ENCODE measurements at places on chromosomes 2 and 18. TPM values are rescaled to one million over a fixed set of nuclear protein-coding genes. Genes with fewer than 3 reads are reported as not detected.

DNA sequence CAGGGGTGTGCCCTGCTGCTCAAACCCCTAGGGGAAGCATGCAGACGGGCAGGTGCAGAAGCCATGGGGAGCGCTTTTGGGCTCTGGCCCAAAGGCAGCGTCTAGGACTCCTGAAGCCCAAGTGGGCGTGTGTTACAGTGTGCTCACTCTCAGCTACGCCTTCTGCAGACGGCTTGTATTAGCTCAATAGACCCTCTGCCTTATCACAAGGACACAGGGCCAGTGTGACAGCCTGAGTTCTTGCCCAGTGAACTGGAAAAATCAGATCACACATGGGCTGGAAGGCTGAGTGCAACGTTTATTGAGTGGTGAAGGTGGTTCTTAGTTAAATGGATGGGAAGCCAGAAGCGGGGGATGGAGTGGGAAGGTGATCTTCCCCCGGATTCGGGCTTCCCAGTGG lies 210.9 kb downstream of the CDH20 start:
- H3K27ac ChIP-seq = no peak overlapping the region
- no peaks in the 10 kb centered on the region for H3K27me3 ChIP-seq
- DNase-seq = no peak

Gene SLC35F6
- 26.8 TPM for total RNA-seq

Gene NT5DC4
- total RNA-seq = not detected

GRCh38 chr2:1454346-1454745 lies 41.1 kb downstream of the TPO start:
- no peaks in the 10 kb centered on the region for H3K27me3 ChIP-seq
- no peaks in the 10 kb centered on the region for H3K36me3 ChIP-seq
- no peak overlapping the region for H3K4me3 ChIP-seq
- no peak for DNase-seq

DNA sequence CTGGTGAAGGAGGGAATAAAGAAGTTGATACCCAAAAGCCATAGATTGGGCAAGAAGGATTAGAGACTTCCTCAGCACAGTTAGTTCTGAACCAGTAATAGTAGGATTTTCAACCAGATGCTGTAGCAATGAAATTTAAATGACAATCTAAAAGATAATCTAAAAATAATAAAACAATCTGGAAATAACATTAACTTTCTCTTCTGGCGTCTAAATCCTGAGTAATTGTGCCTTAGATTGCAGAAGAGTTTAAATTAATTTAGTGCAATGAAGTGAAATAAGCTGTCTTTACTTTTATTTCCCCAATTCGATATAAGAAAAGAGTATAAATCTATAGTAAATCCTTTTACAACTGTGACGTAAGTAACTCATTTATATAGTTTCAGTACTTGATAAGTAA lies 186.8 kb upstream of the DOK6 start:
- no peaks in the 10 kb centered on the region for H3K36me3 ChIP-seq
- no peaks in the 10 kb centered on the region for H3K27me3 ChIP-seq
- no peak overlapping the region for H3K4me3 ChIP-seq
- DNase-seq = no peak
- no peak overlapping the region for H3K27ac ChIP-seq

Gene RIT2
- not detected for total RNA-seq

Gene APOB
- 2.5 TPM for total RNA-seq

Gene PROKR1
- not detected for total RNA-seq

DNA sequence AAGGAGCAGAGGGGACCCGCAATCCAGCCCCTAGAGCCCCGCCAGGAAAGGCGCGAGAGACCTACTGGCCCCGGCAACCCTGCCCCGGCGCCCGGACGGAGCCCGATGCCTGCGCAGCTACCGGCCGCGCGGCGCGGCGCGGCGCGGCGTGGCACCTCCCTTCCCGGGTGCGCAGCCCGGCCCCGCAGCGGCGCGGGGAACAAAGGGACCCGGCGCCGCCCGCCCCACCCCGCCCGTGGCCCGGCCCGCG lies 307 bp downstream of the CDH2 start:
- no peaks in the 10 kb centered on the region for H3K27me3 ChIP-seq
- H3K4me3 ChIP-seq = peak overlapping the region; percentile 39
- no peak overlapping the region for H3K27ac ChIP-seq
- no peak for DNase-seq
- peaks cover 4% of the 10 kb centered on the region for H3K4me1 ChIP-seq
- H3K36me3 ChIP-seq = no peaks in the 10 kb centered on the region

Gene GALNT3
- 8.9 TPM for total RNA-seq

Gene ALPG
- not detected for total RNA-seq

- H3K4me1 ChIP-seq = no peaks in the 10 kb centered on the region
- H3K36me3 ChIP-seq = no peaks in the 10 kb centered on the region
- peak overlapping the region; percentile 60 for H3K4me3 ChIP-seq
- peak; percentile 67 for DNase-seq
Observed at GRCh38 chr18:5238371-5238976, 41.4 kb upstream of the AKAIN1 start.

- no peaks in the 10 kb centered on the region for H3K27me3 ChIP-seq
- H3K27ac ChIP-seq = no peak overlapping the region
- H3K4me1 ChIP-seq = no peaks in the 10 kb centered on the region
- no peak overlapping the region for H3K4me3 ChIP-seq
Observed at GRCh38 chr2:9045595-9045994, 42.1 kb upstream of the MBOAT2 start.

GRCh38 chr2:55159037-55159651 lies 72.9 kb downstream of the CLHC1 start:
- peaks cover 23% of the 10 kb centered on the region for H3K4me1 ChIP-seq
- no peaks in the 10 kb centered on the region for H3K36me3 ChIP-seq
- no peak overlapping the region for H3K27ac ChIP-seq
- no peak overlapping the region for H3K4me3 ChIP-seq

DNA sequence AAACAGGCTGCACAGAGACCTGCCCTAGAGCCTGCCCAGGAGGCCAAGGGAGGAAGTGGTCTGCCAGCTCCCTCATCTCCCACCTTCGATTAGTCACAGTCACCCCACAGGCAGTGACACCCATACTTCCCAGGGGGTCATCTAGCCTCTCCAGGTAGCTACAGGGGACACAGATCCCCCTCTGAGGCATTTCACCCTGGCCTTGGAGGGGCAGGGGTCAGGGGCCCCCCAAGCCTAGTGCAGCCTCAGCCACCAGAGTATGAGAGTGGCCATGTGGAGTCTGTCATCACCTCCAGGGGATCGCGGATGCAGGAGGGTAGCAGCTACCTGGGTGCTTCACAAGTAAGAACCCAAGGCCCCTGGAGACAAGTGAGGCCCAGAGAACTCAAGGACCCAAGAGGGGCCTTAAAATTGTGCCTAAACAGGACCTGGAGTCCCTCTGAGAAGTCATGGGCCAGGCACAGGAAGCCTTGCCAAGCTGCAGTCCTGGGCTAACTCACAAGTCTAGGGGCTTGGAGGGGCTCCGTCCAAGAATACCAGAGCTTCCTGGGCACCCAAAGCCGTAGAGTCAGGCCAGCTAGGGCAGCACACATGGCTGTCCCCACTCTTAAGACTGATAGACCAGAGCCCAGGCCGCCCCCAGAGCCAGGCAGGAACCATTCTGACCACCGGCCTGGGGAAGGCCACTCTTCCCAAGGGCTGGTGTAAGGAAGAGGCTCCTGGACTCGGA lies 354.3 kb upstream of the ID2 start:
- DNase-seq = no peak
- no peaks in the 10 kb centered on the region for H3K27me3 ChIP-seq
- H3K27ac ChIP-seq = no peak overlapping the region
- no peak overlapping the region for H3K4me3 ChIP-seq
- no peaks in the 10 kb centered on the region for H3K4me1 ChIP-seq

Gene FAM228A
- 1.2 TPM for total RNA-seq

DNA sequence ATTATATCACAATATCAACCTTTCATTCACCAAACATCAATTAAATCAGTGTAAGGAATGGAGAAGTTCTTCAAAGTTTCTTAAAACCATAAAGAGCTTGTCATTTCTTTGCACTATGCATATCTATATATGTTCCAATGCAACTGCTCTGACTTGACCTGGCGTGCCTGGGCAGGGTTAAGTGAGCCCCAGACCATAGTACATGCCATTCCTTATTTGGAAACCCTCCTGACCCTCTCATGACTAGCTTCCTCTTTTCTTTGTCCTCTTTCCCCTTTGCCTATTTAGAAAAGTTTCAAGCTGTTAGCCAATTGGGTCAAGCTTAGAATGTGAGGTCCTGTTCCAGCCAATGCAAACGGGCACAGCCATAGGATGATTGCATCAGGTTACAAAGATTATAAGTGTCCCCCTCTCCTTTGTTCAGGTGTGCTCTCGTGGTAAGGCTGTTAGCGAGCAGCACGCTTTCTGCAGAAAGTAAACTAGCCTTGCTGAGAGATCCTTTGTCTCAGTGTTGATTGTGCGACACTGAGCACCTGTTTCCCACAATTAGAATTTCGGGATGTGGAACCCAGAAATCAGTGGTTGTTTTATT lies 78.2 kb upstream of the UXS1 start:
- no peak overlapping the region for H3K4me3 ChIP-seq
- DNase-seq = no peak
- H3K27me3 ChIP-seq = no peaks in the 10 kb centered on the region
- no peak overlapping the region for H3K27ac ChIP-seq

GRCh38 chr2:142041996-142042395 lies 88.8 kb downstream of the LRP1B start:
- no peak overlapping the region for H3K4me3 ChIP-seq
- H3K36me3 ChIP-seq = no peaks in the 10 kb centered on the region
- no peak for DNase-seq
- no peak overlapping the region for H3K27ac ChIP-seq

Gene CD302
- total RNA-seq = 40.3 TPM

DNA sequence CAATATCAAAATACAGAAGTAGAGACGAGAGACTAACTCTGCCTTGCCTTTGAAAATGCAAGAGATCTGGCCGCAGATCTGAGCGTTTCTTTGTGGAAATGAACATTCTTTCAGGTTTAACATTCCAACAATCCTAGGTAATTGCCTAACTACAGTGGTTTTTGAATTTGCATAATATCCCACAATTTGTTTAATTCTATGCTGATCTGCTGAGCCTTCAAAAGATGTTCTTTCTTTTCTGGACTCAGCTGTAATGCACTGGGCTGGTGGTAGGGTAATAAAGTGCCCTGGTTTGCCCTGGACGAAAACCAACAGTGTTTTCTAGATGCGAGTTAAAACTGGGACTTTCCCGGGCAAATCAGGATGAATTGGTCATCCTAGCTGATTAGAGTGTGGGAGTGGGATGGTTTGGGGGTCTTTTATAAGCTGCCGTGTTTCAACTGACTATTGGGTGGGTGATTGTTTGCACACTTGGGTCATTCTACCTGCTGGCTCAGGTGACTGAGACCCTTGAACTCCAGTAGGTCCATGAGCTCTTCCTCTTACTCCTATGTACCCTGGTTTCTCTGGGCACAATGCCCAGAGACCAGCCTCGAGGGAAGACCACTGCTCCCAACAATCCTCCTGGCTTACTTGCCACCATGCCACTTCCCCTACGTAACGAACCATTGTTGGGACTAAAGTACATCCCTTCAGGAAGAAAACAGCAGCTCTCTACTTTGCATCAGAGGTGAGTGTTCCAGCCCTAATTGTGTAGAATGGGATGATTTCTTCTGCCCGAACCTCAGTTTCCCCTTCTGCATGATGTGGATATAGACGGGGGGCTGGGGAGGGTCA lies 3.4 kb upstream of the PAX8 start:
- H3K4me3 ChIP-seq = no peak overlapping the region
- peaks cover 4% of the 10 kb centered on the region for H3K4me1 ChIP-seq
- no peaks in the 10 kb centered on the region for H3K36me3 ChIP-seq
- H3K27ac ChIP-seq = no peak overlapping the region
- H3K27me3 ChIP-seq = no peaks in the 10 kb centered on the region
- DNase-seq = no peak

Gene IGFBP5
- 2,226 TPM for total RNA-seq

DNA sequence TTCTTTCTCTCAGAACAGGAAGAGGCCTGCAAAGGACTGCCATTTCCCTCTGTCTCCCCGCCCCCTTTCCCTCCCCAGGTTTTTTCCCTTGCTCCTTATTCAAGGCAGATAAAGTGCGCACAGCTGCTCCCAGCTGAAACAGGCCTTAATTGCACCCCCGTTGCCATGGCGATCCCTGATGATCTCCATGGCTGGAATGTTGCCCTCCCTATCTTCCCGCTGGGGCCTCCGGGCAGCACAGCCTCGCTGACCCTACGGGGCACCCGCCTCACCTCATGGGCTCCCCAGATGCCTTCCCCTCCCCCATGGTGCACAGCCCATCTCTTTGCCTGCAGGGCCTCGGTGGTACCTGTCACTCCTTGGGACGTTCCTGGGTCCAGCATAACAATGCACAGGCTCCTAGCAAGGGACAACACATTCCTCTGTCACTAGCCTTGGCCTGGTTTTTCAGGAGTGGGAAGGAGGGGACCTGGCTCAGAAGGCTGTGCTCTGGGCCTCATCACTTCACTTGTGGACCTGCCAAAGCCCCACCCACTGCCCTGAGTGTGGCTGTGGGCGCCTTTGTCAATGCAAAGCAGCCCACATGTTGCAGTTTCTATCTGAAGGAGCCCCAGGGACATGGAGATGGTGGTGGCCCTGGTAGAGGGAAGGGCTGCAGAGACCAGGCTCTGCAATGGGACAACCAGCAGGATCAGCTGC lies 115.0 kb downstream of the CELF4 start:
- no peaks in the 10 kb centered on the region for H3K27me3 ChIP-seq
- no peak overlapping the region for H3K4me3 ChIP-seq
- no peaks in the 10 kb centered on the region for H3K36me3 ChIP-seq

Gene FN1
- 96.3 TPM for total RNA-seq

- H3K4me3 ChIP-seq = no peak overlapping the region
- no peaks in the 10 kb centered on the region for H3K27me3 ChIP-seq
- no peaks in the 10 kb centered on the region for H3K4me1 ChIP-seq
- H3K36me3 ChIP-seq = no peaks in the 10 kb centered on the region
- DNase-seq = no peak
- no peak overlapping the region for H3K27ac ChIP-seq
Observed at GRCh38 chr2:186946896-186947467, 98.0 kb upstream of the ZSWIM2 start.

Measured in ovary (tissue), 10 donors.